ENCODE measurements at places on chromosomes 1 and 21.

GRCh38 chr1:167438171-167439138 is 79.9 kb downstream of the CD247 start:
- DNase-seq, result peak; percentile 58

DNA sequence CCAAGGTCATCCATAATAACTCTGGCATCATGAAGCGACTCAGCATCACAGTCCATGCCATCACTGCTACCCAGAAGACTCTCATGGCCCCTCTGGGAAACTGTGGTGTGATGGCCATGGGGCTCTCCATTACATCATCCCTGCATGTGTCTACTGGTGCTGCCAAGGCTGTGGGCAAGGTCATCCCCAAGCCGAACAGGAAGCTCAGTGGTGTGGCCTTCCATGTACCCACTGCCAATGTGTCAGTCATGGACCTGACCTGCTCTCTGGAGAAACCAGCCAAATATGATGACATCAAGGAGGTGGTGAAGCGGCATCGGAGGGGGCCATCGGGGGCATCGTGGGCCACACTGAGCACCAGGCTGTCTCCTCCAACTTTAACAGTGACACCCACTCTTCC is 65.1 kb upstream of the ARHGAP29 start:
- no peak for DNase-seq

GRCh38 chr1:5646486-5647149 is 345.6 kb downstream of the NPHP4 start:
- DNase-seq, result peak; percentile 9

- DNase-seq, result no peak
Measured at GRCh38 chr1:12208271-12208670, 21.6 kb upstream of the VPS13D start.

DNA sequence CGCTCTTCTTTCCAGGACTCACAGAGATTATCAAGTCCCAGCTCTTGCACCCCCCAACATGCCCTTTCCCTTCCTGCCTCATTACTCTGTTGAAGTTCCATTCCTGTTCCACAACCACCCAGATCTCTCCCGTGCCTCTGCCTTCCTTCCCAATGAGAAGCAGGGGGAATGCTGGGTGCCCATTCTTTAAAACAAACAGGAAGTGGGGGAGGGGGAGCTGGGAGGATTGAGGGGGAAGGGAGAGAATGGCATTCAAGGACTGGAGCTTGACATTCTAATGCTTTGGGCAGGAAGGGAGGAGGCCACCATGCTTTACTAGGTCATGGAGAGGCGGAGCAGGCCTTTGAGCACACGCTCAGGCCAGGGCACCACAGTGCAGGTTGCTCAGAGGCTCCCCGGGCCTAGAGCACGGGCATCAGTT is 150.3 kb upstream of the IRF2BP2 start:
- DNase-seq, result no peak

GRCh38 chr1:223651291-223651991 is 14.1 kb downstream of the CAPN8 start:
- DNase-seq, result no peak

DNA sequence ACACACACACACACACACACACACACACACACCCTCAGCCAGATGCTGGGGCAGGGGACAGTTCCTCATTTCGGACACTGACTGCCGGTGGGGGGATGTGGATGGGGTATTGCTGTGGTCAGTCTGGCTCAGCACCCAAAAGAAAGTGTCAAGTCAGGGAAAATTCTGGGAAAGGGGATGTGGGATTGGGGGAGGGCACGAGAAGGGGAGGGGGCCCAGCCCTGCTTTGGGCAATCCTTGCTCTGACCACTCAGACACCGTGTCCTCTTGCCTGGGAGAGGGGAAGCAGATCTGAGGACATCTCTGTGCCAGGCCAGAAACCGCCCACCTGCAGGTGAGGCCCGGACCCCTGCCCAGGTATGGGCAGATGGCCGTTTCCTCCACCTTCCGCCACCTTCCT is at the start of gene C1QC:
TSS of gene C1QC (plus strand) at position 253 of the 400 bp plus-strand sequence. CDS start 391 bp downstream, outside the sequence.
- no peak for DNase-seq

DNA sequence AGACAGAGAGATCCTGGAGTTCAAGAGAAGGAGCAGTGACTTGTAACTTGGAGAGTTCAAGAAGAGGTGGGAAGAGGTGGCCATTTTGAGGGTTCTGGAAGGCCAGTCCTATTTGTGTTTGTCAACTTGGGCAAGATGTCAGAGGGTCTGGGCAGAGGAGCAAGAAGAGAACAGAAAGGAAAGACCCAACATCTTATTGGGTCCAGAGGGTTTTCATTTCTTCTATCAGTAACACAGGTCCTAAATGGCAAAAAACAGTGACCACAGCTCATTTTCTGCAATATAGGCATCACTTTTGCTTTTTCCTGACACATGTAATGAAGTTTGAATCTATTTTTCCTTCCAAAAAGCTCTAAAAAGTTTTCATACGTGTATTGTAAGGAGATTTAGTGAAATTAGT is 38.3 kb upstream of the MAP10 start:
- DNase-seq, result no peak

- peak; percentile 36 for DNase-seq
Measured at GRCh38 chr21:33980276-33980916, 64.8 kb upstream of the ATP5PO start.

GRCh38 chr1:186512698-186513457 is 52.0 kb upstream of the PDC start:
- DNase-seq, result no peak

GRCh38 chr1:237358555-237358954 is 316.6 kb downstream of the RYR2 start:
- DNase-seq, result no peak

DNA sequence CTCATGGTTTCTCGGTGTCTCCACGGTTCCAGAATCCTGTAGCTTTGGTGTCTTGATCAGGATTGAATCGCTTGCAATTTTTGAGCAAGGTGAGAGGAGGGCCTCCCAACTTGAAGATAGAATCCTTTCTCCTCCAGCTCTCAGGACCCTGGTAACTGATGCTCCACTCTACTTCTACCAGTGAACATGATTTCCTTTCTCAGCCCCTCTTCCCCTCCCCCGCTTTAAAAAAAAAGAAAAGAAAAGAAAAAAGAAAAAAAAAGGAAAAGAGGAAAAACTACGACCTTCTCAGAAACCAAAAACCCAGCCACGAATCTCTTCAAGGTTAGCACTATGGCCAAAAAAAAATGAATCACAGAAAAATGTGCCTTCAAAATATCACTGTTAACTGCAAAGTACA is 1.2 kb downstream of the ARHGEF11 start:
- no peak for DNase-seq

DNA sequence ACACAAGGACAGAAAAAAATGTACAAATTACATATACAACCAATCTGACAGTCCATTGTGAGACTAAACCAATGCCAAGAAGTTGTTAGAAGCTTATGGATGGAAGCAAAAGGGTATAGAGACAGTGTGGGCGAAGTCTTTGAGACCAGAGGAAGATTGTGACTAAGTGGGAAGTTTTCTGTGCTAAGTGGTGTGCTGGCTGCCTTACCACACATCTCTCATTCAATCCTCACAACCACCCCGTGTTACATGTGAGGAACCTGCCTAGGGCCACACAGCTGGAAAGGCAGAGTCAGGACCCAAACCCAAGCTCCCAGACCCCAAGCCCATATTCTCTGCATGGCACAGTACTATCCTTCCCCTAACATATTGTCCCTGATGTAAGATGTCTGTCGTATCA is 53.5 kb upstream of the DUSP10 start:
- DNase-seq, result no peak

DNA sequence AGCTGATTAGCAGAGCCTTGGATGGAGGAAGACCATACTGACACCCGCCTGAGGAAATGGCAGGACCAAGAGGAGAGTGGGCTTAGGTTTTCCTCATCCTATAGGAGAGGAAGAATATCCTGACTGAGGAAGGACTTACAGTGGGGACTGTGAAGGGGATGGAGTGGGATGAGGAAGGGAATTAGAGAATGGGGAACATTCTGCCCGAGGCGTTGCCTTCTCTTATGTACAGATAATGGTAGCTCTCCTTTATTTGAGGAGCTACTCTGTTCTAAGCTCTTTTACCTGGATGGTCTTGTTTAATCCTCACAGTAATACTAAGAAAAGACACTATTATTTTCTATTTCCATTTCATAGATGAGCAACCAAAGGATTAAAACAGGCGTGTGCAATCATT is 56.0 kb downstream of the OLFML3 start:
- DNase-seq, result no peak

DNA sequence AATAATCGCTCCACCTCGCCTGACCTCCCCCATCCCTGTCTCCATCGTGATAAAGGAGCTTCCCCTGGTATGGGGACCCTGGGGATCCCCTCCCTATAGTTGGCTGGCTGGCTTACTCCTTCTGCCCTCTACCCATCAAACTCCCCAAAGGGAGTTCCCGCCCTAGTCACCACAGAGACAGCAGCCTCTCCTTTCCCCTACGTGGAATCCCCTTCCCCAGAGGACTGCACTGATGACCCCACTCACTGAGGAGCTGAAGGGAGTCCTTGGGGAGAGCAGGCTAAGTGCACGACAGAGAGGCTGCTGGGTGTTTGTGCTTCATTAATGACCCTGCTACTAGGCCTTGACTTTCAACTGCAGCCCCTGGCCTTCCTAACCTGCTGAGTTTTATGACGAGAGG is 1.9 kb downstream of the CADM3 start:
- DNase-seq, result no peak

DNA sequence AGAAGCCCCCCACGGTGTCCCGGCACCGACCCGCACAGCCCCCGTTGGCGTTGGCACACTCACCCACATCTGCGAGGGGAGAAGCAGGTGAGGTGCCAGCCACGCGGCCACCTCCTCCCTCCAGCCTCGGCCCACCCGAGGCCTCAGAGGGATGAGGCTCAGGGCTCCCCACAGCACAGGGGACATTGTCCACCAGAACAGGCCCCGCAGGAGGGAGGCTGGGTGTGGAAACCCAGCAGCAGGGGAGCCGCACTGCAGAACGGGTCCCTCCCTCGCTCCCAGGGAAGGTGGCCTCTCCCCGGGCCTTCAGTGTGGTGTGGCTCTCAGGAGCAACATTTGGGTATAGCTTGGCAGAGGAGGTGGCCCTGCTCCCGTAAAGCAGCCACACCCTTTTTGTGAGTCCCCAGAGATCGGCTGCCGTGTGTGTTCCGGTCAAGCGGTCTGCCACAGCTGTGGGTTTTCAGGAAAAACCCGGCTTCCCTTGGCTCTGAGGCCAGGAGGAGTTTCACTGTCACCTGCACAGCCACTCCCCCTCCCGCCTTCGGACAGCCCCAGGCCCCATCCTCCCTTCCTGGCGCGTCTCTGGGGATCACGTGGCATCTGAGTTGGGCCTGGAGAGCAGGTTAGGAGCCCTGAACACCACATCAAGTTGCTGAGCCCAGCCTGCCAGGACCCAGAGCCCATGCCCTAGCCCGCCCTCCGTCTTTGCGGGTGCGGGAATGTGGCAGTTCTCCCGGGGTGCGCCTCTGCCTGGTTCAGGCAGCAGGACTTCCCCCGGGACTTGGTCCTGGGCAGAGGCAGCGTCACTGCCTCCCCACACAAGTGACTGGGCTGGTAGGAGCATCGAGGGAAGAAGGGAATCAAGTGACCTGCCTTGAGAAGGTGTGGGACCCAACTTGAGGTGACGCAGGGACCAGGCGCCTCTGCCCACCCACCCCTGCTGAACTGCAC is 64.0 kb downstream of the MEGF6 start:
- no peak for DNase-seq

- no peak for DNase-seq
Measured at GRCh38 chr1:28540651-28541050, 12.2 kb upstream of the TRNAU1AP start.

GRCh38 chr1:101257500-101258325 is 20.9 kb downstream of the S1PR1 start:
- DNase-seq, result peak; percentile 64

DNA sequence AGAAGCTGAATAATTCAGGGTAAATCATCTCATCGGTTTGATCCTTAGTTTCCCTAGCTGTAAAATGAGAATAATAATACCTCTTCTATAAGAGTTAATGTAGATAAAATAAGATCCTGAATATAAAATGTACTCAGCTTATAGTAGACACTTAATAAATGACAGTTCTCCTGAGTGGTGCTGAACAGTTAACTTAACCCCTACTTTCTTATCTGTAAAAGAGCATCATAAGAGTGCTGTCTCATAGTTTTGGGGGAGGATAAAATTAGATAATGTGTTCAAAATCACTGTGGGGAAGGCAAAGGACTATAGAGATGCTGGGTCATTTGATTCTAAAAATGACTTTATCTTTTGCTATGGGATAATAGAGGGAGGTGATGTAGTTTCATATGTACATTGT is 593 bp downstream of the C8A start:
- DNase-seq, result no peak

DNA sequence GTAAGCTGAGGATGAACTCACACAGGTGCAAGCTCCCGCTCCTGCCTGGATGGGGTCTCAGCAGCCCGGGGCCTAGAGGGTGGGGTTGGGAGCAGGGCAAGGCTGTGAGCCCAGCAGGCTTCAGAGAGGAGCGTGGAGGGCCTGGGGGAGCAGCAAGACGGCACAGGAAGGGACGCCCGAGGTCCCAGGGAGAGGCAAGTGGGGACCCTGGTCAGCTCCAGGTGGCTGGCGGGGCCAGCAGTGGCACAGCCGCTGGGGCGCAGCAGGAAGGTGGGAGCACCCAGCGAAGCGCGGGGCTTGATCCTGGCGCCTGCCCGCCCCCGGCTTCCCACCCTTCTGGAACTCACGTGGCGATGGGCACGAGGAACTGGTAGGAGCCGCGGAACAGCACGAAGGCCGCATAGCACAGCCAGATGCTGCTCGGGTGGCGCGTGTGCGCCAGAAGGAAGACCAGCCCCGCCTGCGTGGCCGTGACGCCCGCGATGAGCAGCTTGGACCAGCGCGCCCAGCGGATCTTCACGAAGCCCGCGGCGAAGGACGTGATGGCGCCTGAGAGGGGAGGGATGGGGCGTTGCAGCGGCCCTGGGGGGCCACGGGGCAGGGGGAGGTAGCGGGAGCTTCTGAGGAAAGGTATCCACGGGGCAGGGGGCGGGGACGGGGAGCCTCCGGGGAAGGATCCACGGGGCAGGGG is 11.7 kb downstream of the SLC19A1 start:
- DNase-seq, result no peak

DNA sequence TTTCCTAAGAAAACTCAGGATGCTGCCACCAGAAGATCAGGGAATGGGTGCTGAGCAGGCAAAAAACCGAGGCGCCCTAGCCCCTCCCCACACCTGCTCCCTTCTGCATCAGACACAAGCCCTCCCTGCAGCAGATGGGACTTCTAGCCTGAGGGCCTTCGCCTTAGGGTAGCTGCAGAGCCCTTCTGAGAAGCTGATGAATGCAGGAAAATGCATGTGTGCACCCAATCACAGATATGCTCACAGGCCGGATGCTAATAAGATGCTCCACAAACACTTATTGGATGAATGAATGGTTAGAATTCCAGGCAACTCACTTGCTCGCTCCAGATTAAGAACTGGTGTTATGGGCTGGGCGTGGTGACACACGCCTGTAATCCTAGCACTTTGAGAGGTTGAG is 6.8 kb upstream of the C1orf210 start:
- no peak for DNase-seq

DNA sequence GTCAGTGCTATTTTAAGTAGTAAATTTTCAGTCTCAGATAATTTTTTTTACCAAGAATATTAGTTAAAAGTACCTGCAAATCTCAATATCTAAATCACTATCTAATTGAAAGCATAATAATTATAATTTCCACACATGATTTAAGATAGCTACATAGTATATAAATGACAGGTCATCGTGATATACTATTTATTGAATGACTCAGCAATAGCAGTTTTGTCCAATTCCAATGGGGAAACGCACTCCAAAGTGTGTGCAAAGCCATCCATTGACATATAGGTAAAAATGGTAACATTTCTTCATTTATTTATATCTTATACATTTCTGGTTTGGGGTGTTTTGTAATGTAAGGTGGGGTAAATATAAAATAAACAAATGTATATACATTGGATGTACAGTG is 19.5 kb downstream of the ADGRL4 start:
- DNase-seq, result no peak

- DNase-seq, result no peak
Measured at GRCh38 chr1:245090491-245091090, 64.2 kb upstream of the KIF26B start.
